Activated T-helper 1 cell treated with Interleukin-2 at 50 U/mL for 16 hours (primary cell): ENCODE measurements at places on chromosomes 3 and 15.
A peak's percentile ranks its signal among the peaks of the same experiment; 100 is the strongest.

- DNase-seq: no peak
Measured at GRCh38 chr15:62972814-62973213, 69.7 kb upstream of the TPM1 start.

DNA sequence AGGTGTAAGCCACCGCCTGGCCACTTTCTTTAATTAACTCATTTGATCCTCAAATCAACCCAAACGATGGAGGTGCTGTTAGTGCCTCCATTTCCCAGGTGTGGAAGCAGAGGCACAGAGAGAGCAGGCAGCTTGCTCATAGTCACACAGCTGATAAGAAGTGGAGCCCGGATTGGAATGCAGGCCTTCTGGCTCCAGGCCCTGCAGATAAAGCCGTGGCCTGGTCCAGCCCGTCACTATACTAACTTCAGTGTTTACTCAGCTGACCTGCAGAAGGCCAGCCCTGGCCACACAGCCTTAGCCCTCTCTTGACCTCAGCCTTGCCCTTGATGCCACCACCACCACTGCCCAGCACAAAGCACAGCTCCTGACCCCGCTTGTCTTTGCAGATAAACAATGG is 116.7 kb downstream of the NUP210 start:
- no peak for DNase-seq

GRCh38 chr15:60405399-60405798 is 7.6 kb upstream of the ANXA2 start:
- DNase-seq: no peak

DNA sequence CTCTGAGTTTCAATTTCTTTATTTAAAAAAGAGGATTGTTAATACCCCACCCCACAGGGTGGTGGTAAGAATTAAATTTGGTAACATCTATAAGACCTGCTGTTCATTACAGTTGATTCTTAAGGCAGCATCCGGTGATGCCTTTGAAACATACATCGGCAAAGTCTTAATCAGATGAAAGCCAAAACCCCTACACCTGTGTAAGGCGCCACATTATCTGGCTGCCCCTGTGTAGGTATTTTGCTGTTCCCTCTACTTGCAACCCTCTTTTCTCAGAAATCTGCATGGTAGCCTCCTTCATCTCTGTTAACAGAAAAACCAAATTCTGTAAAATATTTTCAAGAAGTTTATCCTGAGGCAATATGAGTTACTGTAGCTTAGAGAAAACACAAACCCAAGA is 90.0 kb downstream of the ST6GAL1 start:
- no peak for DNase-seq

GRCh38 chr15:58842713-58843396 is 71.8 kb downstream of the MINDY2 start:
- no peak for DNase-seq

DNA sequence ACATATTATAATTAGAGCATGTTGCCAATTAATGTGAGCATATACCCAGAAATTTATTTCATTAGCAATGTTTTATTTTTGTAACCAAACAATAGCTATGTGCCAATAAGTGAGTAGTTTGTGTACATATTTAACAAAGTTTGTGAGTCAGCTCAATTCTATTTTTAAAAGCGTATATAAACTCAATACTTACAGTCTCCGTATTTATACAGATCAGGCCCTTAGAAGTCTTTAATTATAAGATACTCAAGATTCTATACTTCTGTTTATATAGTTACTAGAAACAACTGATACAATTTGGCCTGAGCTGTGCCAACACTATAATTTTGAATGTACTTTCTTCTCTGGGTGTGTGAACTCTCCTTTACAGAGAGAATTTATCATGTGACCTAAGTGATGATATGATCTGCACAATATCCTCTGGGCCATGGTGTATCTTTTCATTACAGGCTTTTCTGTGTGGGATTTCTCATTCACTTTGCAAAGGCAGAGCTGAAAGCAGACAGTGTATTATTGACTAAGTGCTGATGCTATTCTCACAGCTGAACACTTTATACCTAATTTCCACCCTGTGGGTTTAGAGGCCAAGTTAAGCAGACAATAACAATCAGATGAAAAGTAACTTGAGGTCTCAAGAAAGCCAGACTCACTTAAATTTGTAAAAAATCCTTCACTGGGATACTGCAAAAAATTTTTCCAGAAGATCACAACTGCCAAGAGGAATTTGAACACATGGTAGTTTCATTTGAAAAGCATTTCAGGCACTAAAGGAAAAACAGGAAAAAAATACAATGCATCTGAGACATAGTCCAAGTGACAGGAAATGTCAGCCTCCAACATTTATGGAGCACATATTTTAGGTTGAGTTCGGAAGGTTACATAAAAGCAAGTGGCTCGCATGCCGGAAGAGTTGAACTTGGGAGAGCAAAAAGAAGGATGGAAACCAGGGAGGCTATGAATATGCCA is 277.9 kb upstream of the SEMA6D start:
- no peak for DNase-seq

DNA sequence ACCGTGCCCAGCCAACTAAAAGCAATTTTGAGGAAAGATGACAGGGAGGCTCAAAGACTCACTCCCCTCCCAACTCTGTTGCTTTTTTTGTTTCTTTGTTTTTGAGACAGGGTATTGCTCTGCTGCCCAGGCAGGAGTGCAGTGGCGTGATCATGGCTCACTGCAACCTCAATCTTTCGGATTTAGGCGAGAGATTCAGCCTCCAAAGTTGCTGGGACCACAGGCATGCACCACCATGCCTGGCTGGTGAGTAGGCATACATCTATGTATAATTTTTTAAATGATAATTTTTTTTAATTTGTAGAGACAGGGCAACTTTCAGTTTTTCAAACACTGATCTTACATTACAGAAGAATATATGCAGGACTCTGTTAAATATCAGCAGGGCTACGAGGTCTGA is 15.8 kb upstream of the THUMPD3 start:
- DNase-seq: no peak

DNA sequence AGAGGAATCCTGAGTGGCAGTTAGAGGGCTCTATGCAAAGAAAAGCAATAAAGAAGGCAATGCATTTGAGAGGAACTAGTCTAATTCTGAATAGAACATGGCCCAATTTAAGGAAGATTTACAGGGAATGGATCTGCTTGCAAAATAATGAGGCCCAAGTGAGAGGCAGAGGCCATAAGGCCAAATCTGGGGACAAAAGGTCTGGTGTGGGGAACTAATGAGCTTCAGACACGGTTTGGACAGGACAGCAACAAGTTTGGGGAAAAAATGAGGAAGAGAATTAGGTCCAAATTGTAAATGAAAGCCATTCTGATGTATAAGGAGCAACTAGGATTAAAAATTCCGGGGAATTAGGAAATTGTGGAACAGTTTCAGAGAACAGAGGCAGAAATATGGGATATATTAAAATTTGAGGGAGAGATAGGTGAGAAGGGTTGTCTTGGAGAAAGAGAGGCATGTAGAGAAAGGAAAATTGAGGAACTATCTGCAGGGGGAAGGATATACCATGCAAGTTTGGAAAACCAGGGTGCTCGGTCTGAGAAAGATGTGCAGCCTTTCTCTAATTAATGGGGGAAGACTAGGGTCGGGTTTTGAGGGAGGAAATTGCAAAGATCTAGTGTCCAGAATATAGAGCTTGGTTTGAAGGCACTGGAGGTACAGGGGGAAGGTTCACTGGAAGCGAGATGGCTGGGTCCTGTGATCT is 73.8 kb downstream of the RBPMS2 start:
- DNase-seq: no peak

DNA sequence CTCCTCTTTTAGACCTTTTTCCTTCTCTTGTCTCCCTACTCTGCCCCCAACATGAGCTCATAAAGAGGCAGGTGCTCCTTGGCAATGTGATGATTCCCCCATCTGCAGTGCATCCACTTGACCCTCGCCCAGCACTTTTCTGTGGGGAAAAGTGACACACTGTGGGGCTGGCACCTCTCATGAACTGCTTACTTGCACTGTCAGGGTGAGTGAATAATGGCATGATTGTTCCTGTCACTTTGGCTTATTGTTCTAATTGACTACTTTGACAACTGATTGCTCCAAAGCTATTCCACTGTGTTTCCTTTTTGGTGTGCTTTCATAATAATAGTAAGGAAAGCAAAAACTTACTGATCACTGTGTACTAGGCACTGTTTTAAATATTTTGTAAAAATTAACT is 253.3 kb upstream of the SUCLG2 start:
- no peak for DNase-seq

GRCh38 chr3:97636465-97636864 is 128.1 kb upstream of the ARL6 start:
- no peak for DNase-seq

DNA sequence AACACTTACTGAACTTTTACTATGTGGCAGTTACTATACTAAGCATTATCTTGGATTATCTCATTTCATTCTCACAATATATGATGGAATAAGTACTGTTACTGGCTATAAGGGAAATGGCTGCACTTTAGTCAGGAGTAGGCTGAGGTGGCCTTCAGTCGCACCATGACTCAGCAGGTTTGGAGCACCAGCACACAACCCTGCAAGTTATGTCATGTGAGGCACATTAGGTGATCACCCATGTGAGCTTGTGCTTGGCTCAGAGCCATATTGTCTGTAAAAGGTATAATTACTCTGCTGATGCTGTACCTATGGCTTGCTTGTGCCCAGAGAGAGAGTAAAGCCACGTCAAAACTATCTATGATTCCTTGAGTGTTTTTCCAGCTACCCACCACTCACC is 54.1 kb upstream of the TIPARP start:
- no peak for DNase-seq

DNA sequence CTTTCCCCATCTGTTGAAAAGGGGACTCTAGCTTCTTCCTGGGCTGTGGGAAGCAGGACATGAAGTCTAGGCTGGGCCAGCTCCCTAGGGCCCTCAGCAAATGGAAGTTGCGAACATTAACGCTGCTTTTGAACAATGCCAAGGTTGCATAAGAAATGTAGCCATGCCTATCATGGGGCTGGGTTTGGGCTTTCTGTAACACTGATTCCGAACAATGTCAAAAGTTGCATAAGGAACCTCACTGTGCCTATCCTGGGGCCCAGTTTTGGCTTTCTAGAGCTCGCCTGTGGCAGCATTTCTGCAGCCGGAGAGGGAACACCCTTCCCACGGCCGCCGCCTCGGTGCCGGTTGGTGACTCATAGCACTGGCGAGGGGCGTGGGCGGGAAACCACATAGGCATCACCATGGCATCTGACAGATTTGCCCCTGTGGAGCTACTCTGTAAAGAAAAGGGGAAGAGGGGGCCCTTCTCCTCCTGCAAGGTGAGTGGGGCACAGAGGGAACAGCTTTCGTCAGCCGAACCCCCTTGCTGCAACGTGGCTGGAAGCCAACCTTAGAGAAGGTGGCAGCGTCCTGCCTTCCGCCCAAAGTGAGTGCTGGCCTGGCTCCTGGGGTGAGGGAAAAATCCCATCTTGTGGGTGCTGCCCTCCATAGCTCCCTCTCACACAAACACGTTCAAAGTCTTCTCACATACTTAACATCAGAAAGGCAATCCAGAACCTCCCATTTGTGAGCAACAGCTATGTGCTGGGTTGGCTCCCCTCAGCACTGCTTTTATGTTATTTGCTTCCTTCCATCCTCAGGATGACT is 46.6 kb upstream of the ATP2B2 start:
- peak; percentile 55 for DNase-seq

DNA sequence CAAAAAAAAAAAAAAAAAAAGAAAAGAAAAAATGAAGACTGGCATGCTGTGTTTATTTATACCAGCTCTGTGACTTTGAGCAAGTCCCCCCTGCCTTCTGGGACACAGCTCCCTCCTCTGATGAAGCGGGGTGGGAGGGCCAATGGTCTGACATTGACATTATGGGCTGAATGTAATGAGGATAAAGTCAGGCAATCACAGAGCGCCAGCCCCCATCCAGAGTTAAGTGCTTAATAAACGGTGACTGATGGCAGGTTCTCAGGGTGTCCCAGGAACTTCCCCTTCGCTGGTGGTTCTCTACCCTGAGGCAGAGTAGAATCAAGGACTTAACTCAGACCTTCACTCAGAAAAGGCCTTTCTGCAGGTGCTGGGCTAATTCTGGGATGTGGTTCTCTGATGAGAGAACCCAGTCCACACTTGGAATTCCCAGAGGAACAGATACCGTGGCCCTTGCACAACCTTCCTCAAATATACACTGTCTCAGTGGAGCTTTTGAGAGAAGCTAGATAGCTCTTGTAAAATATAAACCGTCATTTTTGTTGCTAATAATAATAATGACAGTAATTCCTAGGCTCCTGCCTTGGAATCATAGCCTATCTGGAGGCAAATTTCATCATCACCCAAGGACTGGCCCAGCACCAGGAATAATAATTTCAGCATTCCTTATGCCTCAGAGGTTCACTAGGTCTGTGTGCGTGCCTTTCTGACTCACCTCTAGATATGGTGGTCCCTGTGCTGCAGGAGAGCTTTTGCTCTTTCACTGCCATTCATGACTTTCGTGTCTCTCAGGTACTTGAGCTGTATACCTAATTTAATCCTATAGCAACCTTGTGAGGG is 115.8 kb downstream of the RPLP1 start:
- DNase-seq: no peak

GRCh38 chr15:85690561-85691231 is 104.0 kb downstream of the KLHL25 start:
- DNase-seq: no peak

DNA sequence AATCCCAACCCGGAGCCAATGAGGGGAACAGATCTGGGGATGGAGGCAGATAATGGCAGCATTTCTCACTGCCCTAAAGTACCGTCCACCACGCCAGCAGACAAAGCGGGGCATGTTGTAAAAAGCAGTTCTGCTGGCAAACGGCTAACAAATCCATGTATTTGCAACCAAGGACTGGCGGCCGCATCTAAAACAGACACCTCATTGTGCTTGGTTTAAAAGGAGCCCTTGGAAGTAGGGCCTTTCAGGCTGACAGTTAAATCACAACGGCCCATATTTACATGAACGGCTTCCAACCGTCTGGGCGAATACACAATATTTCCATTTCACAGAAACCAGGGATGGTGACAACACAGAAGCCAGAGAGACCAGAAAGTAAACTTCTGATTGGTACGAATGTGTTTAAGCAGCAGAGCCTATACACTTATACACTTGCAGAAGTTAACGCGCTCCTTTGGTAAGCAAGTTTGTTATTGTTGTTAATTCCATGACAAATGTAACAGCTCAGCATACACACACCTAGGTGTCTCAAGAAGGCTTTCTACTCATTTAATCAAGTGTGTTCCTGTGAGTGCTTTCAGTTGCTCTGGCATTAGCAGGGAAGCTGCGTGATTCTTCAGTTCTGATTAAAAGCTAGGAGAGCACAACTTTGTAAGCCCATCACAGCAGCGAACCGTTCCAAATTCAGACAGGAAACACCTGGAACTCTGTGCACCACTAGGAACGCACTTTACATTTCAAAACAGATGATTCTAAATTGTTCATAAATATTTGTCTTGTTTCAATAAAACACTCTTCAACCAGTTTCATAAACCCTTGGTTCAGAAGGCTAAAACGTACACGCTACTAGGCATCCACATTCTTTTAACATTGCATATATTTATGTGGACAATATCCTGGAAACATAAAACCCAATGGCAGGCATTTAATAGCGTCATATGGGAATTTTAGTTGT is 112.9 kb downstream of the PDZRN3 start:
- no peak for DNase-seq

- no peak for DNase-seq
Measured at GRCh38 chr3:118936811-118937210, 97.8 kb downstream of the IGSF11 start.

- DNase-seq: no peak
Measured at GRCh38 chr15:70065006-70065722, 32.6 kb downstream of the TLE3 start.

- DNase-seq: peak; percentile 13
Measured at GRCh38 chr3:8324747-8325146, 176.9 kb upstream of the LMCD1 start.

GRCh38 chr3:57060089-57060821 is at the start of gene SPATA12:
TSS of gene SPATA12 (plus strand) at chr3:57060664. CDS start at chr3:57073695, 13,031 bp downstream.
- DNase-seq: no peak

GRCh38 chr3:108110934-108111333 is 20.1 kb upstream of the CD47 start:
- no peak for DNase-seq
